Activated CD4-positive, CD25-positive, alpha-beta regulatory T cell treated with anti-CD3 and anti-CD28 coated beads, Interleukin-2, amount 50 U/mL, for 16 hours (primary cell): ENCODE measurements at places on chromosomes 2 and 18.

DNA sequence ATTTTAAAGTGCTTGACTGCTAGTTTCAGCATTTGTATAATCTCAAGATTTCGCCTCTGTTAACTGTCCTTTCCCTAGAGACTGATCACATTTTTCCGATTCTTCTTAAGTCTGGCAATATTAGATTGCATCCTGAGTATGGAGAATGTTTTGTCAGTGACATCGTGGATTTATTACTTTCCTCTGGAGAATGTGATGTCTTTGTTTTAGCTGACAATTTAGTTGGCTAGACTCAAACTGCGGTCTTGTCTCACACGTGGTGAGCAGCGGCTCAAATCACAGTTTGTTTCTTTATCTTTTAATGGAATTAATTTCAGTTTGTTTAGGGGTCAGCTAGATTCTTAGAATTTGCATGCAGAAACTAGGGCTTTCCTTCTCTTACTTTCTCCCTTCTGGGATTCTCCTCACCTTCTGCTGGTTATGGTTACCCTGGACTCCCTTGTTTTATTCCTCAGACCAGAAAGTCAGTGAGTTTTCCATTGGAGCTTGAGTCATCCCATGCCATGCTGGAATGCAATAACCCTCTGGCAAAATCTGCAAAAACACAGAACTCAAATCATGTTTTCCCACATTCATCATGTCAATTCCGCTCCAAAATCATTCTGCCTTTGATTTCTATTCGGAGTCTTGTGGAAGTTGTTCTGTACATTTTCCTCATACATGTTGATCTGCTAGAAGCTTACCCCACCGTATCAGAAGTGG is 327.2 kb upstream of the TRIB2 start:
- no peak for DNase-seq

DNA sequence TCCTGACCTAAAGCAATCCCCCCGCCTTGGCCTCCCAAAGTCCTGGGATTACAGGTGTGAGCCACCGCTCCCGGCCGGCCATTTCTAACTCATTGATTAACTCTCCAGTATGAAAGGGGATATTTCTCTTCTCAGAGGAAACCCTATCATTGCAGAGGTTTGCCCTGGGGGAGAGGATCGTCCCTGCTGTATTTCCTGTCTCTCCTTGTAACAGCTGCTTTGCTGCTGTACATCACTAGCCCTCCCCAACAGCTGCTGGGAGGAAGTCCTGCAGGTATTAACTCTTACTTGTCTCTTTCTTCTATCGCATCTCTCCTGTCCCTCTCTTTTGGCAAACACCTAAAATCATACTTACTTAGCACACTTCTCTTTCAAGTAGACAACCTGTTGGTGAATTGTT is 219.0 kb upstream of the DSEL start:
- no peak for DNase-seq

DNA sequence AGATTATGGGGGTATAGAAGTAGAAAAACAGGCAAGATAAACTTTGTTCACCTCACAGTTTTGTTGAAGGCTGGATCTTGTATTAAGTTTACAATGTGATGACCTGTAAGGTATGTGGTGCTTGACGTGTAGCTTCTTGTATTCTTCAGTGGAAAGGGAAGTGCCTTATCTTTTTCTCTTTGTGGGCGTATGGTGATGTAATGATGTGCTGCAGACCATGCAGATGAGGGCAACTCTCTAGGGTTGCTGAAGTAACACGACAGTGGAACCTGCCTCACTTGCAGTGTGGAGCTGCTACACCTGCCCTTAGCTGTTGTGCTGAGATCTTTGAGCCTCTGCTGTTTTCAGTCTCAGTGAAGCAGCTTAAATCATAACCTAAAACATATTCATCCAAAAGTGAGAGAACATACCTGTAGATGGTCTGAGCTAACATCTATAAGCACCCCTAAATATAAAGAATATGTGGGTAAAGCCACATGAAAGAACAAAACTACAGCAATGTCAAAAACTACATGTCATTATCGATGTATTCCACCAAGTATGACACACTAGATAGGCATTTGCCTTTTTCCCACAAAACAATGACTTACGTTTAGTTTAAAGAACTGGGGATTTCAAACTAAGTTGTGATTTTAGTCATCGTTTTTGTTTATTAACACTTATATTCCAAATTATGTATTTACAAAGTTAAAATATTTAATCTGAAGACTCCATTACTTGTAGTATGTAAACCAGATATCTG is 1144.1 kb downstream of the CNTNAP5 start:
- DNase-seq: no peak

DNA sequence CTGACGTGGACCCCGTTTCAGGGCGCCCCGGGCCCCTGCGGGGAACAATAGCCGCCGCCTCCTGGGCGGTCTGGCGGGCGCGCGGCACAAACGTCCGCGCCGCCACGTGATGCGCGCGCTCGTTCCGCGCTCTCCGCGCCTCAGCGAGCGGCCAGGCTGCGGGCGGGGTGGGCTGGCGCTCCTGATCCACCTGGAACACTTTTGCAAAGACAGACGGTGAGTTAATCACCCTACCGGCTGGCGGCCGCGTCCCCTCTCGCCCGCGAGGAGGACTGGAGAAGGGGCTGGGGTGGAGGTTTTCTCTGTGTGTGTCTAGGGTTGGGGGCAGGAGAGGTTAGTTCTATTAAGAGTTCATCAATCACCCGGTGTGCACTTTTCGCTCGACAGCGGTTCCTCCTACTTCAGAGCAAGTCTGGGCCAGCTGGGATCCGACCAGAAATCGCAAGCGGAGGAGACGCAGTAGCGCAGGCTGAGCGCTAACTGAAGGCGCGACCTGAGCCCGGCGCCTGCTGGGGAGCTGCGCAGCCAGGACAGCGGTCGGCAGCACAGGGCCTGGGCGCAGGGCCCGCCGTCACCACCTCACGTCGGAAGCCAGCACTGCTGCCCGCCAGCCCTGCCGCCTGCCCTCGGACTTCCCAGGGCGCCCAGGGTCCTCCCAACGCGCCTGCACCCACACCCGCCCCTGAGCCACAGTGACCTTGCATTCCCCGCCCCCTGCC is 10.3 kb upstream of the HOXD1 start:
- no peak for DNase-seq
